ENCODE measurements at places on chromosomes 16 and 17.

DNA sequence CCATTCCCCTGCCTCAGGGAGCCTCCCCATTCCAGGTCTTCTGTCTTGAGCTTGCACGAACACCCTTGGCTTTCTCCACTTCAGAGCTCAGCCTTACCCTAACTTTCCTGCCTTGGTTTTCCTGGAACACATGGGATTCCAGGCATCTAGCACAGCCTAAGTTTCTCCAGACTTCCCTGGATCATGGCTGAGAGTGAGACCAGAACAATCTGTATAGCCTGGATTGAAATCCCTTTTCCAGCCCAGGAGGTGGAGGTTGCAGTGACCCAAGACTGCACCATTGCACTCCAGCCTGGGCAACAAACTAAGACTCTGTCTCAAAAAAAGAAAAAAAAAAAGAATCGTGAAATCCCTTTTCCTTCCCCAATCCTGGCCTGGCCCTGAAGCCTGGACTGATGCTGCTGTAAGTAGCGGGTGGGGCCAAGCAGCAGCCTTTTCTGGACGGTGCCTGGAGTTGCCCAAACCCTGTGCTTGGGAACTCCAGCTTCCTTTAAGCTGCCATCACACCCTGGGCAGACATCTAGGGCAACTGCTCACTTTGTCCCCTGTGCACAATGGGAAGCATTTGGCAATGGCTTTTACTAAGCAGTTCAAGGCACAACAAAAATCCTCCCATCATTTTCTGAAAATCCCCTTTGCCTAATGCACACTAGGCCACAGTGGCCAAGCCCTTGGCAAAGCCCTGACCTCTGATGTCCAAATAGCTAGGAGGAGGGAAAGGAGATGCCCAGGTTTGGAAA is 12.0 kb upstream of the SLC16A5 start:
- DNase-seq = no peak

- DNase-seq = no peak
Observed at GRCh38 chr16:14465799-14466198, 164.3 kb downstream of the PARN start.

DNA sequence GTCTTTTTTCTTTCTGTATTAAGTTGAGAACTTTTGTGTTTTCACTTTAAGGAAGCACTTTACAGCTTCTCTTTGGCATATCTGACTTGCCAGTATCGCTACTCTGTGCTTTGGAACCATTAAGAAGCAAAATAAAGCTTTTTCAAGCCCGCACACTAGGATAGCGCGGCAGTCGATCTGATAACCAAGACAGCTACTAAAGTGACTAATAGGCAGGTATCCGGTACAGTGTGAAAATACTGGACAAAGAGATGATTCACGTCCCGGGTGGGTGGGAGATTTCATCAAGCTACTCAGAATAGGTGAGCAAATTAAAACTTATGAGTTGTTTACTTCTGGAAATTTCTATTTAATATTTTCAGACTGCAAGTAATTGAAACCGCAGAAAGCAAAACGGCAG is 53.8 kb downstream of the SHISA6 start:
- no peak for DNase-seq

GRCh38 chr17:8736796-8737195 is 7.8 kb downstream of the CCDC42 start:
- DNase-seq = no peak

DNA sequence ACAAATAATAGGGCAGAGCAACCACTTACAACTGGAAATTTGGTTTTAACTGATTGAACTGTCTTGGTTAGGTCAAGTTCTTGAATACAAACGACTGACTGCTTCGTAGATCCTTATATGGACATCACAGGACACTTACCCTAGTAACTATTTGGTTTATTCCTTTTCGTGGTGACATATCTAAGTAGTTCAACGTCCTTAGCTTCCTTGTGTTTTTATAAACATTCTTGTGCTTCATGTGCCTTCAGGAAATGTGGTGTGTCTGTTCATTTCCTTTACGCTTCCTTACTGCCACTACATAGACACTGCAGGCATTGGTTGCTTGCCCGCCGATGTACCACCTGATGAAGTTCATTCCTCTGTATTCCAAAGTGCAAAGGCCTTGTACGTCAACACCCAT is 59.3 kb downstream of the USP10 start:
- DNase-seq = no peak

DNA sequence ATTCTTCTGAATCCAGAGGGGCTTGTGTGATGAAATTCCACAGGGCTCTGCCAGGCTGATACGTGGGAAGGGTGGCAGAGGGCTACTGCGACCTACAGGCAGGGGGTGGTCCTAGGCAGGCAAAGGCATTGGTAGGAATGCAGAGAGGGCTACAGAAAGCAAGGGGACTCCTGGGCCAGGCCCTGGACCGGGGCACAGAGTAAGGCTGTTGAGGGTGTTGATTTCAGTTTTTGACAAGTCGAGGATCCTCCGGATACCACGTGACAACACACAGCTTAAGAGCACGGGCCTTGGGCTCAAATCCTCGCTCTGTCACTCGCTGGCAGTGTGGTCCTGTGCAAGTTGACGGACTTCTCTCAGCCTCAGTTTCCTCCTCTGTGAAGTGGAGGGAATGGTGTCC is 19.1 kb upstream of the DOC2B start:
- DNase-seq = no peak

DNA sequence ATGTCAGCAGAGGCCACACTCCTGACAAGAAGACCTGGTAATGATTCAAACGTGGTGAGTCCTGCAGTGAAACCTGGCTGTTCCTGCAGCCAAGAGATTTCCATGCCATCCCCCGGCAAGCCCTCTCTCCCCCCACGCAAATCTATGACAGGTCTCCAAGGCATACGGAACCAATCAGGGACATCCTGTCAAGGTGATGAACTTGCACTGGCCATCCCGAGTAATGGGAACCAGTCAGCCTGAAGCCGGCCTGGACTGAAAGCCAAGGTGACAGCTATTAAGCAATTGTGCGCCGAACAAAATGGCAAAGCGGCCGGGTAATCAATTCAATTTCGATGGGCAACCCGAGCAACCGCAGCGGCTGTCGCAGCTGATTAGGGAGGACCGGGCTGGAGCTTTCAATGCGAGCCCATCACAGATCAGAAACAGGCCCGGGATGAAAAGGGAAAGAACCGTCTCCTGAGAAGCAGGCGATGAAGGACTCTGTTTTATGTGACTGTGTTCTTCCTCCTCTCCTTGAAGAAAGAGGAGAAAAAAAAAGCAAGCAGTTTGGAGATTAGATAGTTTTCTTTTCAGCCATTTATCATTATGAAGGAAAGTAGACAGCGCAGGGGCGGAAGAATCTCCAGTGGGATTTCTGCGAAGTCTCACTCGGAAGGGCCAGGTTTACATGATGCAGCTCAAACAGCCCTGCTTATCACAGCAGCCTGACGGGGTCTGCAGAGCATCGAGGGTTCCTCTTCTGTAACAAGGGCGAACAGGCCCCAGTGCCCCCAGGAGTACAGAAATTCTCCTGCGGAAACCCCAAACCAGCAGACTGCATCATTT is 35.2 kb downstream of the TBX4 start:
- no peak for DNase-seq

- no peak for DNase-seq
Observed at GRCh38 chr16:79848719-79849118, 248.2 kb upstream of the MAF start.

DNA sequence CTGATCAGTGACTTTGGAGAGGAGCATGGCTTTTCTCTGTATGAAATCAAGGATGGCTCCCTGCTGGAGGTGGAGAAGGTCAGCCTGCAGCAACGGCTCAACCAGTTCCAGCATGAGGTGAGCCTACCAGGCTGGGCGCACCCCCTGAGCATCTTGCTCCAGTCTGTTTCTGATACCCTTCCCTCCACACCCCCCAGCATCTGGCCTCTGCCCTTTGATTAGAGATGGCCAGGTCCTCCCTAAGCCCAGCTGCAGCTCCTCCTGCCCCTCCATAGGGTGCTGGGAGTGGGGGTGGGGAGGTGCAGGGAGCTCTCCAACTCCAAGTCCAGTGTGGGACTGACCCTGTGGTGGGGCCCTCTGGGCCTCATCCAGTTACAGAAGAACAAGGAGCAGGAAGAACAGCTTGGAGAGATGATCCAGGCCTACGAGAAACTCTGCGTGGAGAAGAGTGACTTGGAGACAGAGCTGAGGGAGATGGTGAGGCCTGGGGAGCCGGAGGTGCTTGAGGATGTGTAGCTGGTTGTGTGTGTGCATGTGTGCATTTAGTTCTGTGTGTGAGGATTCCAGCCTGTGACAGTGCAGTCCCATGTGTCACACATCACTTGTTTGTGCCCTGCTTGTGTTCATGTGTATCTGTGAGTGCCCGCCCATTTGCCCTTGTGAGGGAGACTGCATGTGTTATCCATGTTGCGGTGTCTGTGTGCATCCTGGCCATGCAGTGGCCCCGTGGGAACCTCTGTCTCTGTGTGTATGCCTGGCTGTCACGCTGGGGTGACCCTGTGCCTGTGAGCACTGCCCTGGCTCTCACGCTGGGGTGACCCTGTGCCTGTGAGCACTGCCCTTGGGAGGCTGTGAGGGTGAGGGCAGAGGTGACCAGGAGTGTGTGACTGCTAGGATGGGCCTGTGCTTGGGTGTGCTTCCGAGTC is 3.0 kb downstream of the TBKBP1 start:
- no peak for DNase-seq

GRCh38 chr17:10798910-10799309 is 5.0 kb downstream of the TMEM238L start:
- DNase-seq = no peak

DNA sequence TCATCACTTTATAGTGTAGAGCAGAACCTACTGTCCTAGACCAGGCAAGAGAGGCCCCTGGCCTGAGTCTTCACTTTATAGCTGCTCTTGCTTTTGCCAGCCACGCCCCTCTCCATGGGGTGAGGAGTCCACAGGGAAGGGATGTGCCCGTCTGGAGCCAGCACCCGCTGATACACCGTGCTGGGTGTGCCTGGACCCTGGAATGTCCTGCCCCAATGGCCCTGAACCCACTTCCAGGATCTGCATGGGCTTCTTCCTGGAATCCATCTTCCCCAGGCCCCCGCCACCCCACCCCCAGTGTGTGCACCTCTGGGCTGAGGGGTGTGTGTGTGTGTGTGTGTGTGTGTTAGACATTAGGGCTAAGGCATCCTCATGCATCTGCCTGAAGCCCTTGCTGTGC is 44.9 kb downstream of the MEOX1 start:
- DNase-seq = no peak
